ENCODE measurements at places on chromosomes 16 and 17.

GRCh38 chr17:63954402-63955063 lies 18.2 kb downstream of the SCN4A start:
- no peak for DNase-seq

GRCh38 chr17:6191405-6192324 lies 121.5 kb downstream of the WSCD1 start:
- no peak for DNase-seq

DNA sequence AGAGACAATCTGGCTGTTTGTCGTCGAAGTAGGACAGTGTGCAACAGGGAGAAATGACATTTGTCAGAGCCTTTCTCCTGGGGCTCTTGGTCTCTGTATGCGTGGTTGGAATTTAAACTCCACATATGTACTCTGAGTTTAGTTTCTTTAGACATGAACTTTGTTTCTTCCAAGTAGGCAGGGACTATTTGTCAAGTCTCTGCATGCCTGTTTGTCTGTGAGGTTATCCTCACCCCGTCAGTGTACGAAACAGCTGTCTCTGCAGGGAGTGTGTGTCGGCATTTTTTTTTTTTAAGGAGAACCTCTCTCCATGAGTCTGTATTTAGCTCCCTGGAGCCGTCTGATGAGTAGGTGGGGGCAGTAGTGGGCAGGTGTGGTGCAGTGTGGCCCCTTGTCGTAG lies 29.7 kb downstream of the NDEL1 start:
- no peak for DNase-seq

GRCh38 chr17:31997005-31997404 lies 10.2 kb upstream of the LRRC37B start:
- no peak for DNase-seq

All from head of caudate nucleus (tissue), 42 donors.